ENCODE measurements at places on chromosomes 6 and 20.

GRCh38 chr6:43508481-43509141 lies 1.5 kb downstream of the LRRC73 start:
- no peak for DNase-seq

DNA sequence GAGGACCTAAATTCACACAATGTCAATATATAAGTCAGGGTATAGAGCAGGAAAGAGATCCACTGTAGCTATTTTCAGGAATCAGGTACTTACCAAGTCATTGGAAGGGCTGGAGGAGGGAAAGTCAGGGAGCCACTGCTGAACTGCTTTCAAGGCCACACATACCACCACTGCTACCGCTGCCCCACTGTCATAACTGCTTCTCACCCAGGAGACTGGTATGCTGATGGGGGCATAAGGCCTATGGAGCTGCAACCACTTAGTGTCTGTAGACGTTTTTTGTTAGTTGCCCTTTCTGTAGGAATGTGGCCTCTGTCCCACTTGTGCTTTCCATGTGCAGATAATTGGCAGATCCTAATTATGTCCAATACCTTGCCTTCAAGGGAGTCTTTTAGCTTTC lies 5.4 kb downstream of the SMAP1 start:
- no peak for DNase-seq

- DNase-seq, result peak; percentile 58
Observed at GRCh38 chr6:105087571-105088211, 92.1 kb downstream of the POPDC3 start.

GRCh38 chr6:26550250-26550993 lies 12.3 kb downstream of the HMGN4 start:
- DNase-seq, result no peak

DNA sequence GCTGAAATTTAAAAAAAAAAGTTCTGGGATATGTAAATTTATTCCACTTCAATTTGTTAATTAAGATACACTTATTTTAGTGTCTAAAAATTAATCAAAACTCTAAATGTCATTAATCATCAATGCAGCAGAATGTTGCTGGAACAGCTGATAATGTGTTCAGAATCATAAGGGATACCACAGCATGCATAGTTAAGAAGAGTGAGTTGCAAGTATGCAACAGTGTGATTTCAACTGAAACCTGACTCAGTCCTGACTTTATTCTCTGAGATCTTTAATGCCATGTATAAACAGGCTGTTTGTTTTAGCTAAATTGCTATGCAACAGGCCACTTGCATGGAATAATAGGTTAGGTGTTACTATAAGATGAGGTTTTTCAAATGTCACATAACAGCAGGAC lies 1.4 kb downstream of the GRIK2 start:
- DNase-seq, result no peak

GRCh38 chr20:45991616-45992015 lies 17.1 kb upstream of the MMP9 start:
- no peak for DNase-seq

DNA sequence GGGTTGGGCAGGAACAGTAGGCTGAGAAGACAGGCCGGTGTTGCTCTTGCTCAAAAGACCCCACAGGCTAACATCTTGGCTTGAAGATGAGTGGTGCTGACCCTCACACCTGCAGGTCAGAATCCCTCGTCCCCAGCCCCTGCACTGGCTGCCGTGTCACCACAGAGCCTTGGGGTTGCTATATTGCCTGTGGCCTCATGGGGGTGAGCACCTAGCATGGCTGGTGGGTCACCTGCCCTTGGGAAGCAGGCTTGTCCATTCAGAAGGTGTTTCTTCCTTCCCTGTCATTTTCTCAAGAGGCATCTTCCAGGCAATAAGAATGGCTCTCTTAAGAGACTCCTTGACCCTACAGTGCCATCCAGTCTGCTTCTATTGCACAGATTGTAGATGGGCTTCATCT lies 7.7 kb downstream of the SLC22A16 start:
- no peak for DNase-seq

DNA sequence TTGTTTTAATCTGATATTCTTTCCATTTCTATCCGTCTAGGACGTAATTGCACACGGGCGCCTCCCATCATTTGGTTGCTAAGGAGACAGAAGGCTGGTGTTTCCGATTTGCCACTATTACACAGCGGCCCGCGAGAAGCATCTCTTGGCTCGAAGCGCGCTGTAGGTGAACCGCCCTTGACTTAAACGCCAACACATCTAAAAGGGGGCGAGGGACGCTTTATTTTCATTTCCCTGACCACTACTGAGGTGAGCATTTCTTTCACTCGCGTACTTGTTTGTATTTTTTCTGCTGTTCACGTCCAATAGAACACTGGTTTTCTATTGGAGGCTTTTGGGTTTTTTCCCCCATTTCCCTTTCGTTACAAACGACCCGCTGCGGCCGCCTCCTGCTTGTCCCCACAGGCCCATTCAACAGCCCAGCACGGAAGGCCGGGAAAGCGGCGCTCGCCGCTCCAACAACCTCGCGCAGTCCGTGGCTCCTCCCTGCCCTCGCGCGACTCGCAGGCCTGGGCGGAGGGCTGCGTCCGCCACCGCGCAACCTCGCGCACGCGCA lies 505 bp upstream of the WRNIP1 start:
- DNase-seq, result peak; percentile 61

DNA sequence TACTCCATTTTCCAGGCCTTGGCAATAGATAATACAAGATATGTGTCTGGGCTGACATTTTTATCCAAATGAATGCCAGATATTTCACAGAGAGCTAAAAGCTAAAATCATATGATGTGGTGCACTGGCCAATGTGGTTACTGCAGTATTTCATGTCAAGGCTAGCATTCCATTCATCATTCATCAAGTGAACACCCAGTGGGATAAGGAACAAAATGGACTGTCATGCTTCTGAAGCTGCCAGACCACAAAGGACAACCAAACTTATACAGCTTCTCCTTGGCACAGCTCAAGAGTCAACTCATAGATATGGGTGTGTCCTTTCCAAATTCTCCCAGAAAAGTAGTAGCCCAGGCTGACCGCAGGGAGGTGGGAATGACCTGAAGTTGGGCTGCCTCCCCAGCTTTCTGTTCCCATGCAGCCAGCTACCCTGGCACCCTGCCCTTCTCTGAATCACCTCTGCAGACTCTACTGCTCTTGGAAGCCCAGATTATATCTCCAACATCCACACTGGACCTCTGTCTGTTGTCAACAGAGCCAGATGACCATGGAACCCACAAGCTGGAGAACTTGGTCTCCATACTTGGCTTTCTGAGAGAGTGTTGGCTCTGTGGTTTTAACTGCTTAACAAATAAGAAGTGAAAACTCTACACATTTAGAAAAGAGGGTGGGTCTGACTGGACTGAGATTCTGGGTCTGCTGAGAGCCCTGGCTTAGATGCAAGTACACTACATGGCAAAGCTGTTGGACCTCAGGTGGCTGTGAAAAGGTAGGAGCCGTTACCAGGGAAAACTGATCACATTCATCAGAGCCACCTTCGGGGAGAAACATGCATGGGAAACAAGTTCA lies 122.8 kb downstream of the ALDH8A1 start:
- DNase-seq, result no peak

- no peak for DNase-seq
Observed at GRCh38 chr6:111711984-111712752, 106.5 kb upstream of the TRAF3IP2 start.

DNA sequence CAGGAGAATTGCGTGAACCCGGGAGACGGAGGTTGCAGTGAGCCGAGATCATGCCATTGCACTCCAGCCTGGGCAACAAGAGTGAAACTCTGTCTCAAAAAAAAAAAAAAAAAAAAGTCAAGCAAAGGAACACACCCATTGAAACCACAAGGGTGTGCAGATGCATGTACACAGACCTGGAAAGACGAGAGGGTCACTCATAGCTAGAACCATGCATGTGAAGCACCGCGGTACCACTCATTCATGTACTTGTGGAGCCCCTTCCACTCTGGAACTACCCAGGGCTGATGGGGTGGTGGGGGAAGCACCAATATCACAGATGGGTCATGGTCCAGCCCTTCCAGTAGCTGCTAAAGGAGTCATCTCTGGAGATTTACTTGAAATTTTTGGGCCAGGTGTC lies 7.4 kb upstream of the TJAP1 start:
- no peak for DNase-seq

DNA sequence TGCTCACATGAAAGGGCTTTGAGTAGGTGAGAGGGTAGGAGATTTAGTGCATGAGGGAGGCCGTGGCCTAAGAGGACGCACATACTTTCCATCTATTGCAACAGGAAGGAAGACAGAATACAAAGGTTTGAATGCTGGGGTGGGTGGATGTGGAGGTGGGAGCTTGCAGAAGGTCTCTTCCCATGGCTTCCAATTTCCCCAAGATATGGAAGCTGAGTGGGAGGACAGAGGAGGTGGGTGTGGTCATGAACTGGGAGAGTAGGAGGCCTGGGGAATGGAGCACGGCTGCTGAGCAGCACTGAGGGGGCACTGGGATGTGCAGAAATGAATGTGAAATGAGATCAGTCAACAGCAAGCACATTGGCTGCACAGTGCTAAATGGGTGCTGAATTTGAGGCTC lies 70.3 kb downstream of the SCML4 start:
- no peak for DNase-seq

GRCh38 chr6:148166339-148166968 lies 176.2 kb upstream of the SASH1 start:
- DNase-seq, result peak; percentile 18

DNA sequence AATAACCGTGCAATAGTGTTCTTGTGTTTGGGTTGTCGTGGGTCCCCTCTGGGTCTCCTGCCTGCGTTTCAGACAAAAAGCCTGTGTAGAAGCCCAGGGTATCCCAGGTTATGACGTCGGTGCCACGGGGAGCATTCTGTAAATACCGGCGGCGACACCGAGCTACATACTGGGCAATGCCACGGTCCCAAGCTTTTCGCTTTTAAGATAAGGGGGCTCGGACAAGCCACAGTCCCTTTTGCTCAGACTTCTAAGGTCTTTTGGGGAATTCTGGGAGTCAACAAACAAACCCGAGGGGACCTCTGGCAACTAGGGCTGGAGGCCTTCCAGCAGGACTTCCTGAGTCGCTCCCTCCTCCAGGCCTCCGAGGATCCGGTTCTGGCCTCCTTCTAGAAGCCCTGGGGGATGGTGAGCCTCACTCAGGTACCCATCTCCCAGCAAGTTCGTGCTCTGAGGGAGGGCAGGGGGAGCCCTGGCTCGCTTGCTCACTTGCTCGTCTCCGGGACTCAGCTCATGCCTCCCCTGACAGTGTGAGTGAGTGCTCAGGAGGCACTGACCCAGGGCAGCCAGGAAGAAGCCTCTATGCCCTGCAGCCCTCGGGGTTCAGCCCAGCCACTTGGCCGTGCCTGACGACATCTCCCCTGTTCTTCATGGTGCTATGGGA lies 62.4 kb upstream of the MRPS10 start:
- no peak for DNase-seq

GRCh38 chr20:38842026-38842425 lies 36.5 kb downstream of the PPP1R16B start:
- DNase-seq, result peak; percentile 67

DNA sequence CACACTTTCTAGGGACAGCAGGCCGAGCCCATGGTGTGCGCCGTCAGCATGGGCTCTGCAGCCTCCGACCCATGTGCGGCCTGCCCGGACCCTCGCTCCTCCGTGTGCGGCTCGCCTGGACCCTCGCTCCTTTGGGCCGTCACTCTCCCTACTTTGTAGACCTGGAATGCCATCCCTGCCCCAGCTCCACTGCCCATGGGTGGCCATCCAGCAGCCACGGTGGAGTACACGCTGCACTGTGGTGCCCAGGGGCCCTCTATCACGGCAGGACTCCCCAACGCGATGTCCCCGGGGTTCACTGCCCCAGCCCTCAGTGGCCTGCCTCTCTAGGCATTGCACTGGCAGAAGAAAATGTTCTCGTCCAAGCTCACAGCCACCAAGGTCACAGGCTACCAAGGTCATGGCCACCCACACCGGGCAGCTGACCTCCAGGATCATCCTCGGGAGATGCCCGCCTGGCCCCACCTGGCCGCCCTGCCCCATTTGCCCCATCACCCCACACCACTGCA lies 24.1 kb upstream of the MRGBP start:
- no peak for DNase-seq
